Fibroblast of villous mesenchyme (primary cell): ENCODE measurements at places on chromosomes 5 and 9. TPM values are rescaled to one million over a fixed set of nuclear protein-coding genes. Genes with fewer than 3 reads are reported as not detected.
A peak's percentile ranks its signal among the peaks of the same experiment; 100 is the strongest.

Gene ZNG1C
- total RNA-seq = 17.7 and 21.6 TPM in 2 replicates

GRCh38 chr9:98774746-98775145 is 21.6 kb downstream of the ANKS6 start:
- DNase-seq = peak; percentile 13

Gene TUBB4B
- total RNA-seq = 151 and 218 TPM in 2 replicates

- no peak for DNase-seq
These were observed 244.2 kb upstream of the DAB2 start for GRCh38 chr5:39668980-39669379.

DNA sequence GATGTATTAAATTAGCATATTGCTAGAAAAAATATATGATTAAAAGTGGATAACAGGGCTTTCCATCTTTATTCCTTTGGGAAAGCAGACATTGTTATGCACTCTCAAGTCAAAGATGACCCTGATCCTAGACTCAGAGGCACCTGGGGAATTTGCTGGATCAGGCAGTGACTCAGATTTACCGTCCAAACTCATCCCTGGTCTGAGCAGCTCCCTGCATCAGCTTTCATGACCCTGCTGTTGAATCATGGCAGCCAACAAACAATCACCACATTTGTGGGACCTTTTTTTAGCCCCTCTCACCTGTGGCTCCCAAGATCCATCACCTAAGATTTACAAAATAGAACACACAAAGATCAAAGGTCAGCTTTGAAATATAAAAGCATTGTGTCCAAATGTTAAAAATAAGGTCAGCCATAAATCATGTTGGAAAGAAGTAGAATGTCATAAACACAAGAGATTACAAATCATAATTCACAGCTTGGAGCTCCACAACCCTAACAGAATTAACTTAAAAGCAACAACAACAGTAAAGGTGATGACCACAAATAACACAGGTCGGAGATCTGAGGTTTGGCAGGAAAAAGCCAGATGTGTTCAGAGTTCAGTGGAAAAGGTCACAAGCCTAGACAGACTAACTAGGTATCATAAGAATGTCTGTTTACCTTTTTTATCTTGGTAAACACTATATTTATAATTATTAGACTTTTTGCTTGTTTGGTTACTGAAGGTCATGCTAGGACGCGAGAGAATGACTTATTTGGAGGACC is 55.5 kb downstream of the ZFAND5 start:
- no peak for DNase-seq

- DNase-seq = no peak
These were observed 44.2 kb downstream of the MRPL36 start for GRCh38 chr5:1755321-1755949.

GRCh38 chr9:74960561-74960960 is 7.8 kb upstream of the C9orf40 start:
- peak; percentile 74 for DNase-seq

GRCh38 chr9:1048811-1049210 is 1.3 kb upstream of the DMRT2 start:
- DNase-seq = no peak

GRCh38 chr5:72281764-72282499 is 38.1 kb downstream of the MRPS27 start:
- peak; percentile 98 for DNase-seq

DNA sequence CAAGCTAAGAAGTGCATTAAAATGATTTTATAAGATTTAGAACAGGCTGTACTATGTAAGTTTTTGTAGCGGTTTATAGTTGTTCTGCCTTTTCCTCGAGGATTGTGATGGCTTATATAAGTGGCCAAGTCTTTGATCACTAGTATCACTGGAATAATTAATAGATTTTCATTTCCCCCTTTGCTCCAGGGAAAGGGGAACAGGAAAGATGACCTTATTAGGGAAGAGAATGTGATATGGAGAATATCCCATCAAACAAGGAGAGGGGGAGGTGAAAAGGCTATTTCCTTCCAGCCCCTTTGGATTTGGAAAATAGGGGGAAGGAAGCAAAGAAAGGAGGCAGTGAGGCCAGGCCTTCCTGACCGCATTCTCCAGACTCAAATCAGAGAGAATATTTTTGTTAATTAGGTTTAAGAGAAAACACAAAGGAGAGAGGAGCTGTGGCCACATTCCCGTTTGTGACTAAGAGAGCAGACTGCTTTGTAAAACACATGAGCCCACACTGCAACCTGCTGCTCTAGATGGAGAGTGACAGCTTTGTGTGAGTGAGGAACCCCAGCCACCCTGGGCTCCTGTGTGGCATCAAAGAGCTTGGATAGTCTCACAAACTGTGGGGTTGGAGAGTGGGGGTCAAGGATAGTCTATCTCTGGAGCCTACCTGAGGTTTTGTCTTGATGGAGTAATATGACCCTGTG is 359.5 kb downstream of the DTWD2 start:
- DNase-seq = no peak

DNA sequence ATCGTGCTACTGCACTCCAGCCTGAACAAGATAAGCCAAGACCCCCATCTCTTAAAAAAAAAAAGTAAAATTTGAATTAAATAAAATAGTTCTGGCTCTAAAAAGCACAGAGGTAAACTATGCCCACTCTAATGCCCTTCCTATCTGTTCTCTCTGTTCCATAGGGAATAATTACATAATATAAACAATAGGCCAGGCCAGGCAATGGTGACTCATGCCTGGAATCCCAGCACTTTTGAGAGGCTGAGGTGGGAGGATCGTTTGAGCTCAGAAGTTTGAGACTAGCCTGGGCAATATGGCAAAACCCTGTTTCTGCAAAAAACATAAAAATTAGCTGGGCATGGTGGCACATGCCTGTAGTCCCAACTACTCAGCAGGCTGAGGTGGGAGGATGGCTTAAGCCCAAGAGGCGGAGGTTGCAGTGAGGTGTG is 47.4 kb downstream of the MYO10 start:
- DNase-seq = peak; percentile 75
